G401 (cell line): ENCODE measurements at places on chromosomes 3 and 15. TPM values are rescaled to one million over a fixed set of nuclear protein-coding genes. Genes with fewer than 3 reads are reported as not detected.
A peak's percentile ranks its signal among the peaks of the same experiment; 100 is the strongest.

GRCh38 chr3:33128706-33129105 is 14.9 kb downstream of the CRTAP start:
- peak; percentile 40 for DNase-seq

The TMCO5A gene
- not detected in 2 replicates for total RNA-seq

- no peak for DNase-seq
These were observed 103.1 kb downstream of the MEX3B start for GRCh38 chr15:81942655-81943195.

GRCh38 chr15:85730001-85730820 is 64.5 kb downstream of the KLHL25 start:
- DNase-seq, result peak; percentile 79

The SERINC4 gene
- total RNA-seq, result not detected in 2 replicates

- DNase-seq, result no peak
These were observed 48.8 kb downstream of the GLB1 start for GRCh38 chr3:33047842-33048834.

DNA sequence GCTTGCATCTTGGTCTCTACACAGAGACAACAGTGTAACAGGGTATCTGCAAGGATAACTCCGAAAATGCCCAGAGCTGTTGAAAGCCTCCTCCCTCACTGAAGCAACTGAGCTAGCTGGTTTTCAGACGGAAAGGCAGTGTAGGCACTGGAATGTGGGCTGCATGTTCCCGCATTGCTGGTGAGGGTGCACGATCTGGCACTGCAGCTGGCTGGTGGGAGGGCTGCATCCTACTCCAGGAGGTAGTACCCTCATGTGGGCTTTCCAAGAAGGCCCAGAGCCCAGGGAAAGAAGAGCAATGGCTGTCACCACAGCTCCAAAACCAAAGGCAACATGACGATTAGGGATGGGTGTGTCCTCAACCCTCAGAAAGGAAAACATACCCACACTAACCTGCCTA is 28.7 kb upstream of the RPS17 start:
- peak; percentile 16 for DNase-seq

The IREB2 gene
- 19.2 and 23.8 TPM in 2 replicates for total RNA-seq

GRCh38 chr3:22582266-22582665 is 620.9 kb upstream of the UBE2E2 start:
- DNase-seq, result no peak

GRCh38 chr3:74537164-74537563 is 77.3 kb downstream of the CNTN3 start:
- no peak for DNase-seq

- no peak for DNase-seq
These were observed 90.8 kb downstream of the NEO1 start for GRCh38 chr15:73142802-73143762.

DNA sequence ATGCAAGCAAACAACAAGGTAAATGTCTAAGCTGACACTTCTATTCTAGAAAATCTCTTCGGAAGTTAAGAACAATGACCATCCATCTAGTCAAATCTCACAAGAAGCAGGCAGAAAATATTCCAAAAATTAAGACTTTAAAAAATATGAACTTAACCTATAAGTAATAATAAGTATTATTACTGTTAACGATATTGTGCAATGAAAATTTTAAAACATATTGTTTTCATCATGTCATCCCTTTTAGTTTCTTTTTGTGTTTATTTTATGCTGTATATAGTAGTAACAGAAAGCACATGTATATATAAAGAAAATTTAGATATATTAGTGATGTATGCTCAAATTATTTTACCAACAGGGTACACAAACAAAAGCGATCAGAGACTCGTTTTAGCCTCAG is 4.1 kb downstream of the HDGFL3 start:
- DNase-seq, result no peak

The CCDC71 gene
- 60.1 and 69.5 TPM in 2 replicates for total RNA-seq

The WNT7A gene
- total RNA-seq, result not detected in 2 replicates

- no peak for DNase-seq
These were observed 6.6 kb upstream of the POLQ start for GRCh38 chr3:121552379-121552778.

The ZPLD1 gene
- total RNA-seq, result not detected in 2 replicates

- DNase-seq, result no peak
These were observed 36.8 kb downstream of the MTMR10 start for GRCh38 chr15:30954674-30955073.

The IL17RE gene
- 3.6 and 5.3 TPM in 2 replicates for total RNA-seq

GRCh38 chr3:4750306-4750968 is 228.8 kb upstream of the BHLHE40 start:
- DNase-seq, result peak; percentile 89

DNA sequence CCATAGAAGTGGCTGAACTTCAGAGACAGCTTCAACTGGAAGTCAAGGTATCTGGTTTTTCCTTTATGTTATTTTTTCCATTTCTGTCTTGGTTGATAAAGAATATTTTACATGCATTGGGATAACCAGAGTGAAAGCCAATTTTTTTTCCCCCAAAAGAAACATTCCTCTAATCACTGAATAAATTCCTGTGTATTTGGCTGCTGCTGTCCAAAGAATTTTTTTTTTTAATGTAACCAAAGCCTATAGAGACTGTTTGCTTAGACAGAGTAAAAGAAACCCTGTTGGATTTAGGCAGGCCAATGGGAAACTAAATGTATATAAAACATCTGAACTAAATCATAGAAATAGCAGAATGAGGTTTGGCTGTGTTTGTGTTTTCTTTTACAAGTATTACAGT is 75.2 kb downstream of the CGNL1 start:
- no peak for DNase-seq

GRCh38 chr3:72312339-72312738 is 527.4 kb upstream of the PROK2 start:
- no peak for DNase-seq

The ZNF620 gene
- total RNA-seq, result 5.4 and 10.0 TPM in 2 replicates

- DNase-seq, result no peak
These were observed 8.1 kb downstream of the DCLK3 start for GRCh38 chr3:36756269-36756668.

GRCh38 chr3:147618691-147619090 is 209.5 kb downstream of the ZIC1 start:
- peak; percentile 96 for DNase-seq

DNA sequence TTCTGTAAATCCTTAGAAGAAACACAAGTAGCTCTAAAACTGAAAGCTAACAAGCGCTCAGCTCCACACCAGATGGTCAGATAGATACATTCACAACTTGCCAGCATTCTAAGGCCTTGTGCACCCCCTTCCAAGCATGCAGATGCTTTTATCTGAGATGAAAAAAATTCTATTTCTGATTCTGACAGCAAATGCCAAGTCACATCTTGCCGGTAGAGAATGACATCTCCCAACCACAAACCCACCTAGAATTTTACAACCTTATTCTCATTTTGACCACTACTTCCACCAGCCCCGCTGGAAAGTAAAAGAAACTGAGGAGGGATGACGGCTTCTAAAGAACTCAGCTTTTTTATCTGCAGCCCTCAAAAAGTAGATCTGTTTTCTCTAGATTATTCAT is 57.7 kb downstream of the SUMF1 start:
- peak; percentile 66 for DNase-seq

The ZBED2 gene
- not detected in 2 replicates for total RNA-seq

- peak; percentile 58 for DNase-seq
These were observed 134.0 kb upstream of the IL12A start for GRCh38 chr3:159854500-159855124.

GRCh38 chr15:46091860-46092450 is 457.1 kb downstream of the SQOR start:
- peak; percentile 57 for DNase-seq
